ENCODE measurements at places on chromosomes 4 and X. TPM values are rescaled to one million over a fixed set of nuclear protein-coding genes. Genes with fewer than 3 reads are reported as not detected.

PFKFB1 gene
- total RNA-seq = not detected

IQCM gene
- not detected for total RNA-seq

FOXO4 gene
- total RNA-seq = 3.5 TPM

PPBP gene
- not detected for total RNA-seq

TIMM8A gene
- 6.9 TPM for total RNA-seq

MAGIX gene
- 0.55 TPM for total RNA-seq

RAB39B gene
- 0.69 TPM for total RNA-seq

FNIP2 gene
- total RNA-seq = 27.1 TPM

DRD5 gene
- total RNA-seq = not detected

XAGE1A gene
- total RNA-seq = not detected

SMIM10L2A gene
- 0.18 TPM for total RNA-seq

TNMD gene
- total RNA-seq = not detected

GPM6B gene
- total RNA-seq = not detected

COX7B gene
- 363 TPM for total RNA-seq

HSD17B13 gene
- 0.30 TPM for total RNA-seq

SLC16A2 gene
- 14.3 TPM for total RNA-seq

MAGEA2 gene
- total RNA-seq = not detected

PARM1 gene
- total RNA-seq = 0.89 TPM

SSX2B gene
- total RNA-seq = not detected

IL13RA1 gene
- total RNA-seq = 96.5 TPM

MGAT4D gene
- not detected for total RNA-seq

ARHGAP6 gene
- 0.30 TPM for total RNA-seq

ARMCX1 gene
- 32.0 TPM for total RNA-seq

SRPX gene
- total RNA-seq = 94.4 TPM

CDKL5 gene
- 5.0 TPM for total RNA-seq

AGTR2 gene
- not detected for total RNA-seq

CFI gene
- total RNA-seq = 1.2 TPM

CFAP299 gene
- 1.5 TPM for total RNA-seq

DUX4 gene
- not detected for total RNA-seq

PITX2 gene
- 60.6 TPM for total RNA-seq

PRDX4 gene
- 333 TPM for total RNA-seq

CWH43 gene
- total RNA-seq = not detected

VSIG4 gene
- not detected for total RNA-seq

REPS2 gene
- 0.37 TPM for total RNA-seq

All from smooth muscle cell of the umbilical artery (primary cell).